Germinal center (tissue), 1 donor: ENCODE measurements at places on chromosomes 6 and 20.
A peak's percentile ranks its signal among the peaks of the same experiment; 100 is the strongest.

GRCh38 chr6:107658920-107659865 lies 164.9 kb downstream of the SCML4 start:
- DNase-seq, result no peak

DNA sequence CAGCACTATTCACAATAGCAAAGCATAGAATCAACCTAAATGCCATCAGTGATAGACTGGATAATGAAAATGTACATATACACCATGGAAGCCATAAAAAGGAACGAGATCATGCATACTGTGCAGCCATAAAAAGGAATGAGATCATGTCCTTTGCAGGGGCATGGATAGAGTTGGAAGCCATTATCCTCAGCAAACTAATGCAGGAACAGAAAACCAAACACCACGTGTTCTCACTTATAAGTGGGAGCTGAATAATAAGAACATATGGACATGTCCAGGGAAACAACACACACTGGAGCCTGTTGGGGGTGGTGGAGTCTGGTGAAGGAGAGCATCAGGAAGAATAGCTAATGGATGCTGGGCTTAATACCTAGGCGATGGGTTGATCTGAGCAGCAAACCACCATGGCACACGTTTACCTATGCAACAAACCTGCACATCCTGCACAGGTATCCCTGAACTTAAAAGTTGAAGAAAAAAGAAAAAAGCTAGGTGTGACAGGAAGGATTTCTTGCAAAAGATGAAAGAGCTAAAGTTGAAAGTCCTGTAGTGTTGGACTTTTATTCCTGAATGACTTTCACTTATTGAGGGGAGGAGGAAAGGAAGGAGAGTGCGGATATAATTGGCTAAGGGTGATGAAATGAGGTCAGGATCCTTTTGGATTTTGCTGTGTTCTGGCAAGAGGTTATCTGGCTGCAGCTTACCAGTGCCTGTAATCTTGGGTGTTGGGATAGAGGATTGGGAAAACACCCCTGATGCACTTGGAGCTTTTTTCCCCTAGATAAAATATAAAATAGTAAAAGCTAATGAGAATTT lies 8.5 kb downstream of the TRMT11 start:
- no peak for DNase-seq

DNA sequence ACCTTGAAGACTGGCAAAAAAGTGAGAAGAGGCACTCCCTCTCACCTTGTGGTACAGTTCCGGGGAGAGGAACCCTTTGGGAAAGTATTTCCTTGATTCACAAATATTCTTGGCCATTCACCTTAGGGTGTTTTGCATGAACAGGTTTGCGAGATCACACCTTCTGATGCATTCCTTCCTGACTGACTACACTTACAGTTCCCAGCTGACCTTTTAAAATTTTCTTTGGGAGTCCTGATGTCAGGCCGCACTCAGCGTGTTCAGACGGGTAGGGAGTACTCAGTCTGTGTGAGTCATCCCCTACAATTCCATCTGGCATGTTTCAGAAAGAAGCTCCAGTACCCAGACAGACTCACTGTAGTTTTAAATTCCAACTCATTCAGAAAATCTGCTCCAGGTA lies 1.7 kb downstream of the ADGRF4 start:
- no peak for DNase-seq

- no peak for DNase-seq
Measured at GRCh38 chr6:150290429-150290828, 78.4 kb upstream of the IYD start.

GRCh38 chr6:24426729-24427446 lies 24.2 kb downstream of the MRS2 start:
- DNase-seq, result no peak

GRCh38 chr6:101125380-101125971 lies 244.3 kb upstream of the ASCC3 start:
- DNase-seq, result no peak

GRCh38 chr20:47276851-47277534 lies 79.5 kb downstream of the ZMYND8 start:
- no peak for DNase-seq

DNA sequence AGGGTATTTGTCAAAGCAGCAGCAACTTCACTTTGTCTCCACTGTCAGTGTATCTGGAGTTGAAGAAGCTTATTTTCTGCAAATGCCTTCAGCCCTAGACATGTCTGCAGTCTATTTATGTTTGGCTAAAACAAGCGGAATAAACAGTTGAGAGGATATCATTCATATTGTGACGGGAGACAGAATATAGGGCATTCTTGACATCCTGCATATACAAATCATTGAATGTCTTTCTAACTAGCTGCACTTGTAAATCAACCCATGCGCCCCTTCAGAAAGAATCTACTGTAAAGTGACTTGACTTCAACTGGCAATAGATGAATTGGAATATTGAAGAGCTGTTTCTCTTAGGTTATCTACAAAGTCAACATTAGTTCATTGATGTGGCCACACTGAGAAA lies 258.9 kb downstream of the TSHZ2 start:
- DNase-seq, result no peak

GRCh38 chr6:156423829-156424228 lies 353.3 kb upstream of the ARID1B start:
- no peak for DNase-seq

GRCh38 chr6:50974319-50974718 lies 155.6 kb downstream of the TFAP2B start:
- DNase-seq, result no peak

- no peak for DNase-seq
Measured at GRCh38 chr6:158057213-158057987, 75.7 kb downstream of the SYNJ2 start.

DNA sequence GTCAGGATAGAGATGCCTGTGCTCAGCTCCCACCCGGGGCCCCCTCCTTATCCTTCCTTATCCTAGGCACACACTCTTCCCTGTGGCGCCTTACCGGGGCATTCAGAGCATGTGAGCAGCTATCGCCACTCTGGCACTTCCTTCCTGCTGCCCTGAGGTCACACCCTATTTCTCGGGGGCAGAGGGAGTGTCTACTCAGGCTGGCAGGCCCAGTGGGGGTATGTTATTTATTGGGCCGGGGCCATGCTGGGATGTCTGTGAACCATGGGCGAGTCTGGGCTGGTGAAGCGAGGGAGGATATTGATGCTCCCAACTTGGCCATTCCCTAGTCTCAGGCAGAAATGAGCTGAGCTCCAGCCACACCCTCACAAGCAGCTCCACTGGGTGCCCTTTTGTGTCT lies 3.9 kb upstream of the LY6G6D start:
- no peak for DNase-seq

GRCh38 chr6:33633462-33634158 lies 12.5 kb downstream of the ITPR3 start:
- DNase-seq, result peak; percentile 79

DNA sequence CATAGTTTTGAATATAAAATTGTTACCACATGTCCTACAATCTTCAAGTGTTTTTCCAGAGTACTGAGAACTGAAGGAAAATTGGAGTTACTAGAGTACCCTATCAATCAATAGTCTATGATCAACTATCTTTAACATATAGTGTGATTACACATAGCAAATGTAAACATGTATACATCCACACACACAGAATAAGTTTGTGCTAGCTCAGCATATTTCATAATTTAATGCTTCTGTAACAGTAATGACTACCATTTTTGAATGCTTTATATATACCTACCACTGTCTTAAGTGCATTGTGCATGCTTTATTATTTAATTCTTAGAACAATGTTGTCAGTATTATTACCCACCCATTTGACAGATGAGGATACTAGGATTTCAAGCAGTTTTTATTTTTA lies 523.9 kb downstream of the HAO1 start:
- no peak for DNase-seq

GRCh38 chr20:32125506-32125905 lies 16.0 kb downstream of the TM9SF4 start:
- DNase-seq, result no peak

GRCh38 chr6:169229615-169230321 lies 23.9 kb downstream of the THBS2 start:
- no peak for DNase-seq

DNA sequence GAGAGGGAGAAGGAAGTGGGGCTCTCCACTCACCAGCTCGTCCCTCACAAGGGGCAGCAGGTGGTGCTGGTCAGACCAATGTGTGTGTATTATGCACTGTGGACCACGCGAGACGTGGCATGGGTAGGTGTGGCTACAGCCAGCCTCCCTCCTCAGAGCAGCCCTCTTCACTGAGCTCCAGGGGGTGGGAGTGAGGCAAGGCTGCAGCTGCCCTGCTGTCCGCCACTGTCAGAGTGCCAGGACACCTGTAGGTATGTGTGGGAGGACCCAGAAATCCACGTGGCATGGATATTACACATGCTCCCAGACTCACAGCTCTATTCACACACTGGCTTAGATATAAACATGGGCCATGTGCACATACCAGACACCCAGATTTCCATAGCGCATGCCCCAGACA lies 90.3 kb downstream of the VEGFA start:
- DNase-seq, result no peak

DNA sequence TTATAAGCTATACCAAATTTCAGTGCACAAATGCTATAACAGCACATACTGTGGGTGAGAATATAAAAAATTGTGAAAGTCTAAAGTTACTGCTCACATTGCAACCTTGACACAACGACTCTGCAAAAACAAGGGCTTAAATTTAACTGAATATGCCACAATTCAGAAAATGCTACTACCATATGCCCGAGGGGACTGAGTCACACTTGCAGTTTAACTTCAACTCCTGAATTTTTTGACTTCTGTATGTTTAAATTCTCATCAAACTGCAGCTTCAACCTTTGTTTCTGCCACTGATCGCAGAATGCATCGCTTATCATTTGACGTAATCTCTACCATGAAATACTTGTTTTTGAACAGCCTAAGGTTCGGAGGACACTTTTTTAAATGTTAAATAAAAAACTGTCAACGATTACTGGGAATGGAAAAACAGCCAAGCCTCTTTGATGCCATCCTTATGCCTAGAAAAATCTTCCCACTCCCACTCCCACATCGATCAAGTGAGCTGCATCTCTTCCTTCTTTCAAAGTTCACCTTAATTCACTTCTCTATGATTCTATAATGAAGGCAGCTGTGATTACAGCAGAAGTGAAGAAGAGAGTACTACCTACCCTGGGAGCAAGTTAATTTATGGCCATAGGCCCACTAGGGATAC lies 136.5 kb downstream of the ATXN1 start:
- no peak for DNase-seq

- no peak for DNase-seq
Measured at GRCh38 chr6:55469951-55470366, 109.0 kb downstream of the HMGCLL1 start.

DNA sequence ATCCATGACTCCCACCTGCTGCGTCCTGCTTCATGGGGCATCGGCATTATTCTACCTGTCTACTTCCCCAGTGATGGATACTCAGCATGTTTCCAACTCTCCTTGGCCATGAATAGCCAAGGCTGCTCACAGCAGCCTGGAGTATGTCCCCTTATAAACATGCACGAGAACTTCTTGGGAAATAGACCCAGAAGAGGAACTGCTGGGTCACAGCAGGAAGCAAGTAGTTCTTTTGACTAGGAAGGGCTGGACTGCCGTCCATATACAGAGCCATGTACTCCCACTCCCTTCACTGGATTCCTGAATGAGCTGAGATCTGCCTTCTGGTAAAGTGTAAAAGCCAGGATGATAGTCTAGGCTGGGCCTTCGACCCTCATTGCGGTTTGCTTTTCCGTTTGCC lies 106.3 kb upstream of the KCNK16 start:
- DNase-seq, result no peak

- DNase-seq, result no peak
Measured at GRCh38 chr6:23349521-23350147, 776.4 kb upstream of the NRSN1 start.

GRCh38 chr20:42350521-42350920 lies 732.3 kb upstream of the CHD6 start:
- DNase-seq, result no peak

DNA sequence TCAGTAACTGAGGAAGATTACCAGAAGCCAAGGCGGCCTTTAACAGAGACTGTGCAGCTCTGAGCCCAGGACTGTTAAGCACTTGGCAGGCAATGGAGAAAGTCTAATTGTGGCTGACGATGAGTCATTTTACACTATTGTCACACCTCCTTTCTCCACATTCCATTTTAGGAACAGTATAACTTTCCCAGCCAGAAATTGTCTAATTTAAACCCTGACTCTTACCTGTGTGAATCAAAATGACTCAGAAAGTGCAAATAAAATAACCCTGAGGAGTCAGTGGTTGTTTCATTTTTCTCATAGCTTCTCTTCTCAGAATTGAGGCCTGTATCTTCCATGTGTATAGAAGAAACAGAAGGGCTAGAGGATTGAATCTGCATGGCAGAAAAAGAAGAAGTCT lies 40.0 kb upstream of the OPN5 start:
- DNase-seq, result no peak

DNA sequence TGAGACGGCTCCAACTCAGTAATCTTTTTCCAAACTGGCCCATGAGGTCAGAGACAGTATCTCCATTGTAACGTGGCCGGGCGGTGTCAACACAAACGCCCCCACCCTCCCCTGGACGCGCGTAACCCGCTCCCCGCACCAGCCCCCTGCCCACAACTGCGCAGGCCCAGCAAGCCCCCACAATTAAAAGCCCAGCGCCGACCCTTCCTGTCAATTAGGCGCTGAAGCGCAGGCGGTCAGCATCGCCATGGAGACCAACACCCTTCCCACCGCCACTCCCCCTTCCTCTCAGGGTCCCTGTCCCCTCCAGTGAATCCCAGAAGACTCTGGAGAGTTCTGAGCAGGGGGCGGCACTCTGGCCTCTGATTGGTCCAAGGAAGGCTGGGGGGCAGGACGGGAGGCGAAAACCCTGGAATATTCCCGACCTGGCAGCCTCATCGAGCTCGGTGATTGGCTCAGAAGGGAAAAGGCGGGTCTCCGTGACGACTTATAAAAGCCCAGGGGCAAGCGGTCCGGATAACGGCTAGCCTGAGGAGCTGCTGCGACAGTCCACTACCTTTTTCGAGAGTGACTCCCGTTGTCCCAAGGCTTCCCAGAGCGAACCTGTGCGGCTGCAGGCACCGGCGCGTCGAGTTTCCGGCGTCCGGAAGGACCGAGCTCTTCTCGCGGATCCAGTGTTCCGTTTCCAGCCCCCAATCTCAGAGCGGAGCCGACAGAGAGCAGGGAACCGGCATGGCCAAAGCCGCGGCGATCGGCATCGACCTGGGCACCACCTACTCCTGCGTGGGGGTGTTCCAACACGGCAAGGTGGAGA lies at the start of the genes HSPA1A and HSPA1L:
Gene HSPA1A, plus strand, starts transcription at position 519 of the 814 bp plus-strand sequence. Its CDS starts 214 bp downstream, at position 733.
Gene HSPA1L, minus strand, starts transcription at position 259 of the 814 bp plus-strand sequence. CDS start 3,311 bp downstream, outside the sequence.
- DNase-seq, result peak; percentile 59

GRCh38 chr6:66230591-66230990 lies 523.6 kb upstream of the EYS start:
- DNase-seq, result no peak

DNA sequence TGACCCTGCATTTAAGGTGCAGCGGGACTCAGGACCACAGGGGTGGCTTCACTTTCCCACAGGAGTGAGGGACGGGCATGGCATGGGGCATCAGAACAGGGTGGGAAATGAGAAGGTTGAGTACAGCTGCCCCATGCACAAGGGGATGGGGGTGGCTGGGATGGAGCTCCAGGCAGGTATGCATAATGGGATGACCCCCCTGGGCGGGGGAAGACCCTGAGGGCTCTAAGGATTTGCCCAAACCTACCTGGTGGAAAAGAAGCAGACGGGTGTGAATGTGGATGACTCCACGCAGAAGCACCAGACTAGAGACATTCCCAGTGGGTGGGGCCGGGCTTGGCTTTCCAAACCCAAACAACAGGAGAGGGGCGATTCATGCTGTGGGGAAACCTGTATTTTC lies 200.3 kb downstream of the SYNDIG1 start:
- no peak for DNase-seq
